ENCODE measurements at places on chromosomes 7 and 10.

DNA sequence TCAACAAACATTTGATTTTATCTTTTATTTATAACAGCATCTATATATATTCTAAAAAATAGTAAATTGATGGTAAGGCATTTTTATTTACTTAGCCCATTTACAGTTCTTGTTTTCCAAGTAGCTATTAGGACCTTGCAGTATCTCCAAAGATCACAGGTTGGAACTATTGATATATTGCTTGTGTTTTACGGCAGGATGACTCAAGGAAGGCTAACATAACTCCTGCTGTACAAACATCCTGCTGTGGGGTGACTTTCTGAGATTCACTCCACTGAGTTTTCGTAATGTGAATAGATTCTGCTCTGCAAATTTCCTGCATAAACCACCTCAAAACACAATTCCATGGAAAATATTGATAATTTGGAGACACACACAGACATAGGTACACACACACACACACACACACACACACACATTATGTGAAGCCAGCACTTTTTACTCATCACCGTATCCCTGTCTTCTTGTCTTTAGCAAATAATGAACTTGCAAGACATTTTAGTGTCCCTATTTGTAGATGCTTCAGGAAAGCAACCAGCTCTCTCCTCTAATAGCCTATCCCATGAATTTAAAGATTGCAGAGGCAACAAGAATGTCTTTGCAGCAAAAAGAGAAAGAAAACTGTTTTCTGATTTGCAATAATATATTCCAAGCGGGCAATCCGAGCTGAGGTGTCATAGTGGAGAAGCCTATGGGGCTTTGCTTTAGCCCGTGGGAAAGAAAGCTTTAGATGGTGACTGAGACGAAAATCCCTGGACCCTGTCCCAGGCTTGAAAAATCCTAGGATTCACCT is 722 bp downstream of the AGR2 start:
- no peak for DNase-seq

DNA sequence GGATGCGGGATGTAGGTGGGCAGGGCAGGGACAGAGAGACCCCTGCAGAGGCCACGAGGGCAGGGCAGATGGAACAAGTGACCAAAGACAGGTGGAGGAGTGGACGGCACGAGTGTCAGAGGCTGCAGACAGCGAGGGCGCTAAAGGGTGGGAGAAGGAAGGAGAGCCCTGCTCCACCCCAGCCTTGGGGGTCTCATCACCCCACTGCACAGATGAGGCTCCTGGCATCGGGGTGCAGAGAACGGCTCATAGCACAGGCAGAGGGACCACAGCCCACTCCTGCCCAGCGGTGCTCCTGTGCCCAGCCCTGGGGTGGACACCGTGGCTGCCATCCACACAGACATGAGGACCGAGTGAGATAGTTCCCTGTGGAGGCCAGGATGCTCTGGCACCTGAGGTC is 2.2 kb upstream of the LAT2 start:
- no peak for DNase-seq

- DNase-seq = no peak
Measured at GRCh38 chr7:93882468-93882867, 8.1 kb downstream of the TFPI2 start.

GRCh38 chr7:68420342-68421192 is 1177.7 kb upstream of the AUTS2 start:
- no peak for DNase-seq

GRCh38 chr7:111094419-111094818 is 3.5 kb downstream of the LRRN3 start:
- no peak for DNase-seq

GRCh38 chr7:1933066-1933750 is 263.1 kb downstream of the ELFN1 start:
- DNase-seq = no peak

DNA sequence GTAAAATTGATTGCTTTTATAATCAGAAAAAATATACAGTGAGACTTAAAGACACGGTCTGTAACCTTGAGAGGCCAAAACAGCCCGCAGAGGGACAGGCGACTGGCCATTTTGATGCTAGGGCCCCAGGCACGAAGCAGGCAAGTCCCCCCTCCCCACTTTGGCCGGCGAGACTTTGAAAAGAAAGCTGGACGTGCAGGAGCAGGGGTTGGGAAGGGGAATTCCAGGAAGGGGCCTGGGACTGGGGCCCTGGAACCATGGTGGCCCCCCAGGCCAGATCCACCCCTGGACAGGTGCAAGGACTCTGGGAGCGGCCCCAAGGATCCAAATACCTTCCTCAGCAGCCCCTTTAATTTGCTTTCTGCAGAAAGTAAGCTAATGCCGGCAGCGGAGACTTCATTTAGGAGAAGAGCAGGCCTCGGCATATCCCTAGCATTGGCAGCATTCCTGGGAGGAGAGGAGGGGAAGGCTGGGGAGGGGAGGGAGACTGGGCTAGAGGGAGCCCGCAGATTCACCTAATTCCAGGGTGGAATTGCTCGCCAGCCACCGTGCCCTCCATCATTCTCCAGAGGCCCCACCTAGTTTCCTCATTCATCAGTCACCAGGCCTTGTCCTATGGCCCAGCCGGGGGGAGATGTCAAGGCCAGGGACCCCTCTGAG is 24.9 kb upstream of the TNRC18 start:
- DNase-seq = no peak

GRCh38 chr10:117761695-117762094 is 219.1 kb downstream of the EMX2 start:
- DNase-seq = no peak

GRCh38 chr7:37448011-37448635 is 541 bp downstream of the ELMO1 start:
- peak; percentile 17 for DNase-seq

DNA sequence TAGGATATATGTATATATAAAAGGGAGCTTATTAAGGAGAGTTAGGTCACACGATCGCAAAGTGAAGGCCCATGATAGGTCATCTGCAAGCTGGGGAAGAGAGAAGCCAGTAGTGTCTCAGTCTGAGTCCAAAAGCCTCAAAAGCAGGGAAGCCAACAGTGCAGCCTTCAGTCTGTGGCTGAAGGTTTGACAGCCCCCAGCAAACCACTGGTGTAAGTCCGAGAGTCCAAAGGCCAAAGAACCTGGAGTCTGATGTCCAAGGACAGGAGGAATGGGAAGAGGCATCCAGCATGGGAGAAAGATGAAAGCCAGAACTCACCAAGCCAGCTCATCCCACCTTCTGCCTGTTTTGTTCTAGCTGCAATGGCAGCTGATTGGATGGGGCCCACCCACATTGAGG is 88.9 kb upstream of the TBX20 start:
- DNase-seq = no peak

- DNase-seq = no peak
Measured at GRCh38 chr7:265998-266850, 23.7 kb upstream of the FOXL3 start.

- DNase-seq = no peak
Measured at GRCh38 chr10:79060641-79061255, 8.0 kb upstream of the ZMIZ1 start.

DNA sequence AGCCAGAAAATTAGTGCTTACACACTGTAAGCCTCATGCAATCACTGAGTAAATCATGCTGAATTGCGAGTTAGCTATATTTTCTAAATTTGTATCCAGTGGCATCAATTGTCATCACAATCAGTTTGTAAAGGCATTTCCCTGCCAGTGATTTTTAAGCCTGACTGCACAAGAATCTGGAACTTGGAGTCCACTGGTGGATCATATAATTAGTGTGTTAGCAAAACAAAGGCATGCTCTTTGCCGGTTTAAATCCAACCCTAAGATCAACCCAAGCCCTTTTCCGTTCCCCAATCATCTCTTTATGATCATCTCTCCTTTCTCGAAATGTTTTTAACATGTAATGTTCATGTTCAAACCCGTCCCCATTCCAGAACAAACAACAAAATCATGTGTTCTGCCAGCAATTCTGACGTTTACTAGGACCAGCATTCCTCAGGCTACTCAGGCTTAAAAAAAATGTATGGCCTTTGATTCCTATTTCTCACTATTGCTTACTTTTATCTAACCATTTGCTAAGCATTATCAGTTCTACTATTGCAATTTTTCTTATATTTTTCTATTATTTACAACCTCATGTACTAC is 649.2 kb downstream of the SORCS1 start:
- DNase-seq = no peak

- DNase-seq = no peak
Measured at GRCh38 chr7:102806613-102807012, 57.8 kb downstream of the FAM185A start.

DNA sequence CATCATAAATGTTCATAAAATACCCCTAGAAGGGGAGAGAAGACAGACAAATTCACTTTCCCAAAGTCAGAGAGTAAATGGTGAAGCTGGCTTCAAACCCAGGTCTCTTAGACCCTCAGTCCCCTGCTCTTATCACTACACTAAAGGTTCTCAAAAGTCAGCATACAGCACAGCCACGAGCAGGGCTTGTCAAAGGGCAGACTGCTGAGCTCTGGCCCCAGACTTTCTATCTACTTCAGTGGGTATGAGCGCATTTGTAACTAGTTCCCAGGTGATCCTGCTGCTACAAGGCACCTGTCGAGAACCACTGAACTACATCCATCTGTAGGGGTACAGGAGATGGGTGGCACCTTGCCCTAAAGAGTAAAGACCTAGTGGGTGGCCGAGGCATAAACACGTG is 91.5 kb downstream of the SORBS1 start:
- no peak for DNase-seq

- no peak for DNase-seq
Measured at GRCh38 chr10:115827231-115828009, 445.6 kb downstream of the GFRA1 start.

DNA sequence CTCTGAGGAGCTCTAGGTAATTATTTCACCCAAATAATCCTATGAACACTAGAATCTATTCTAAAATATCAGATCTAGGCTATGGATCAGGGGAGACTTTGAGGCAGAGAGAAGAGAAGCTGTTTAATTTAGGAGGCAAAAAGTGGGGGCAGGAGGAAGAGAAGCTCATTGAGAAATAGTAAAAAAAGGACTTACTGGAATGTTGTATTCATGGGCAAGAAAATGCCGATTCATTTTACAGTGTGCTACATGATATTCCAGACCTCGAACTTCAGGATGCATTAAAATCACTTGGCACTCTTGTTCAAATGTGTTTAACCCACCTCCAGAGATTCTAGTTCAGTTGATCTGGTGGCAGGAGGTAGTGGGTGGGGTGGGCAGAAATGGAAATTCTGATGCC is 109.5 kb upstream of the ITGB1 start:
- DNase-seq = no peak

DNA sequence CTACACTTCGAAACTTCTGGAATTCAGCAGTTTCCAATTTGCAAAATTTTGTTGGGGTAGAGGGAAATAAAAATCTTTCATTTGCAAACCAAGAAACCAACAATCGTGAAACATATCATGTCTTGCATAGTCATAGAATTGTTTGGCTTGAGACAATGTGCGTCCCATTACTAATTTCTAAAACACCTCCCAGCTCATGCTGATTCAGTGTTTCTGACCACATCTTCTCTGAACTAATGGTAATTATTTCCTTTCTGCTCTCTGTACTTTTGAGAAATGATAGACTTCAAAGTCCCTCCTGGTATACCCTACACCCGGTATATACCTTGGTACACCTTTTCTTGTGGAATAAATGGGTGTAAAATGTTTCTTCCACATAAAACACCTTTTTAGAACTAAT is 41.8 kb upstream of the TSPAN13 start:
- no peak for DNase-seq

DNA sequence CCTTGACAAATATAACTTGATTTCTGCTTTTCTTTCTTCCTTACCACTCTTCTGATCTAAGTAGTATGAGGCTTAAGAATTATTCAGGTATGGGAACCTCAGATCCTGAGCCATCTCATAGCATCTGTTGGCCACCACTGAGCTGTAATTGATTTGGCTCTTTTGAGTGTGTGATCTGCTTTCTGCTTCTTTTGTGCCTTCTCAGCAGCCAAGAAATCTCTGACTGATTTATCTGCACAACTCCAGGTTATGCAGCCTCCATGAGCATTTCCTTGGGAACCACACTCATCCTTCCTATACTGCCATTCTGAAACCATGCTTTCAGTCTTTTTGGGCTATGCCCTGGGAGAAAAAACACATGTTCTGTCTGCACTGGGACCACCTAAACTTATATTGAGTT is 178.0 kb upstream of the FAM3C start:
- DNase-seq = no peak

DNA sequence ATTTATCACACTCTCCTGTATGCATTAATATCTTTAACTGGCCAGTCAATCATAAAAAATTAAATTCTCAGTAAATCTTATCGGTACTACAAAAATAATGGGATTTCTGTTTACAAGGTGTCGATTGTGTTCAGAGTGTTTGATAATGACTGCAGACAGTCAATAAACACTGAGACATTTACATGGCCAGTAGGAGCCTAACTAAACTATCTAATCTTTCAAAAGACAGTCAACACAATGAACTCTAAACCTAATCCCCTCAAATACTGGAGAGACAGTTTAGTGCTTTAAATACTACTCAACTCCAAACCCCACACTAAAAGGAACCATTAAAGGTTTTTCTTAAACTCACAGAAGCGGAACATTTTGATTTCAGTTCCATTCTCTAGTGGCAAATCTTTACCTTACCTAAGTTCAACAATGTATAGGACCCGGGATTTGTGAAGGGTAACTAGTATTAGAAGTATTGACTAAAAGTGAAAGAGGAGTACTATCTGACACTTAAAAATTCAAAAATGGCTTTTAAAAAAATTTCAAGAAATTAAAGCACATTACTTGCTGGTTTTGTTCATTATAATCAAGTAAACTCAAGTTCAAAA is 37.3 kb upstream of the EXOC6 start:
- no peak for DNase-seq

GRCh38 chr7:30159163-30159562 is 24.4 kb downstream of the MTURN start:
- DNase-seq = no peak
